ENCODE measurements at places on chromosomes 2 and 18.

GRCh38 chr18:23228102-23229061 is 93.1 kb downstream of the CABLES1 start:
- DNase-seq = no peak
- H3K27me3 ChIP-seq = no peaks in the 10 kb centered on the region
- H3K4me1 ChIP-seq = peaks cover 79% of the 10 kb centered on the region
- H3K36me3 ChIP-seq = no peaks in the 10 kb centered on the region
- H3K27ac ChIP-seq = peak overlapping the region; percentile 90

DNA sequence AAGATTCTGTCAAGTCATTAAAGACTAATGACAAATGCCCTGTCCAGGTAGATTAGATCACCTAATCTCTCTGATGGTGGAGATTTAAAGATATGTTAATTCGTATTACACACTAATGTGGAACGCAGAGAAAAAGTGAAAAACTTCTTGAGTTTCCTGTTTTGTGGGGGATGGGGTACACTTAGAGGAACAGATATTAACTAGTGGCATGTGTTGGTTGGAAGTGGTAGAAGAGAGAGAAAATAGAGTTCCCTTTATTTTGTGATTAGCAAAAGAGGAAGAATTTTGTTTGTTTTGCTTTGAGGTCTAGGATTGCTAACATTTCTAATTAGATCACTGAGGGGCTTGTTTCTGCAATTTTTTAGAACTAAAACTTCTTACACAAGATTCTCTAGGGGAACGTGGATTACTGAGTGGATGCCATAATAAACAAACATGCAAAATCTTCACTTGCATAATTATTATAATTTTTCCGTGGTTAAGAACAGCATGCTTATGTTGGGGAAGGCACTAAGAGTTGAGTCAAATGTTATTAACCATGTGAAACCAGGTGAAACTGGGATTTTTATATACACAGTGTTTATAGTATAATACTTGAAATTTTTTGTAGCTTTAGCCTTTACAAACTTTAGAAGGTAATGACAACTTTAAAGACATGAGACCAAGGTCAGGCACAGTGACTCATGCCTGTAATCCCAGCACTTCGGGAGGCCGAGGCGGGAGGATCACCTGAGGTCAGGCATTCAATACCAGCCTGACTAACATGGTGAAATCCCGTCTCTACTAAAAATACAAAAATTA is 97.4 kb upstream of the STK17B start:
- H3K4me1 ChIP-seq = peaks cover 42% of the 10 kb centered on the region
- no peak overlapping the region for H3K4me3 ChIP-seq
- no peaks in the 10 kb centered on the region for H3K36me3 ChIP-seq
- peak overlapping the region; percentile 37 for H3K27ac ChIP-seq

GRCh38 chr2:233217892-233218377 is 33.5 kb upstream of the ATG16L1 start:
- H3K36me3 ChIP-seq = no peaks in the 10 kb centered on the region
- H3K4me3 ChIP-seq = no peak overlapping the region
- H3K27me3 ChIP-seq = no peaks in the 10 kb centered on the region

DNA sequence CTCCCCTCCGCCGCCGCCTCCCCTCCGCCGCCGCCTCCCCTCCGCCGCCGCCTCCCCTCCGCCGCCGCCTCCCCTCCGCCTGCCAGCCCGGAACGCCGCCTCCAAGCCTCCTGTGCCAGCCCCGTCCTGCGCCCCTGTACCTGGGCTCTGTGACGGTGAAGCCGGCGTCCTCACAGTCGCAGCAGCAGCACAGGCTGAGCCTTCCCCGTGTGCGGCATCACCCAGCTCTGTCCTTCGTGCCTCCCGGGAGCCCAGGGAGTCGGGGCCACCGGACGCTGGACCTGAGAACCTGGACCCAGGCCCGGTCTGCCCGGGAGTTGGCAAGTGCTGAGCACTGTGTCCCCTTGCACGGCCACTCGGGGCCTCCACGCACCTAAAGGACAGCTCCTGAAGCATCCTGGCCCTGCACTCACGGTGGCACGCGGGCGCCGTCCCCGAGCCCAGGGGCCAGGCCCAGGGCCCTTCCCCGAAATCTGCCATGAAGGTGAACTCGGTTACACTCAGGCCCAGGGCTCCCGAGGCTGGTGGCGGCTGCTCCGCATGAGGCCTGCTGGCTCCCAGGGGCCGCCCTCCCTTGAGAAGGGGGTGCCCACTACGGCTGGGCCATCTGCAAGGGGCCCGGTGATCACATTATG is 32.9 kb downstream of the RTP5 start:
- H3K27ac ChIP-seq = no peak overlapping the region
- no peak overlapping the region for H3K4me3 ChIP-seq
- H3K27me3 ChIP-seq = peaks cover 47% of the 10 kb centered on the region
- no peak for DNase-seq
- H3K36me3 ChIP-seq = no peaks in the 10 kb centered on the region
- H3K4me1 ChIP-seq = peaks cover 22% of the 10 kb centered on the region

- no peak overlapping the region for H3K27ac ChIP-seq
- no peaks in the 10 kb centered on the region for H3K36me3 ChIP-seq
- H3K4me1 ChIP-seq = no peaks in the 10 kb centered on the region
- no peak for DNase-seq
- H3K27me3 ChIP-seq = no peaks in the 10 kb centered on the region
Measured at GRCh38 chr2:72834596-72834995, 8.8 kb upstream of the EXOC6B start.

GRCh38 chr2:188893972-188894371 is 80.2 kb upstream of the COL3A1 start:
- H3K4me1 ChIP-seq = peaks cover 17% of the 10 kb centered on the region
- DNase-seq = no peak
- H3K36me3 ChIP-seq = no peaks in the 10 kb centered on the region
- H3K4me3 ChIP-seq = no peak overlapping the region

DNA sequence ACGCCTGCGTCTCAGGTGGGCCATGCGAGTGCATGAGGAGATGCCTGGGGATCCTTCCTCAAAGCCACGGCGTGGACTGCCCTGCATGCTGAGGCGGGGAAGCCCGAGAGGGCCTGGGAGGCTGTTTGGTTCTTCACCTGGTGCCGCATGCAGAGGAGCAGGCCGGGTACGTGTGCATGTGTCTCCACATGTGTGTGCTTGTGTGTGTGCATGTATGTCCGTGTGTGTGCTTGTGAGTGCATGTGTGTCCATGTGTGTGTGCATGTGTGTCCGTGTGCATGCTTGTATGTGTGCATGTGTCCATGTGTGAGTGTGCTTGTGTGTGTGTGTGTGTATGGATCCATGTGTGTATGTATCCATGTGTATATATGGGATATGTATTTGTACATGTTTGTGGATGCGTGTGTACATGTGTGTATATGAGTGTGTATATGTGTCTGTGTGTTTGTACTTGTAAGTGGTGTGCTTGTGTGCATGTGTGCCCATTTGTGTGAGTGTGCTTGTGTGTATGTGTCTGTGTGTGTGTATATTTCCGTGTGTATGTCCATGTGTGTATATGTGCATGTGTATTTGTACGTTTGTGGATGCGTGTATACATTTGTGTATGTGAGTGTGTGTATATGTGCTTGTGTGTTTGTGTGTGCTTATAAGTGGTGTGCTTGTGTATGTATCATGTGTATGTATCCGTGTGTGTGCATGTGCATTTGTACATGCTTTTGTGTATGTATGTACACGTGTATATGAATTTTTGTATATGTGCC is 79.0 kb downstream of the PTGR3 start:
- H3K27me3 ChIP-seq = no peaks in the 10 kb centered on the region
- peak; percentile 28 for DNase-seq
- no peaks in the 10 kb centered on the region for H3K4me1 ChIP-seq
- no peaks in the 10 kb centered on the region for H3K36me3 ChIP-seq
- no peak overlapping the region for H3K4me3 ChIP-seq

- H3K4me3 ChIP-seq = no peak overlapping the region
- no peaks in the 10 kb centered on the region for H3K4me1 ChIP-seq
- H3K27ac ChIP-seq = no peak overlapping the region
Measured at GRCh38 chr2:113376253-113376912, 61.1 kb upstream of the ZNG1B start.
